IPS DF 19.7 (cell line): ENCODE measurements at places on chromosomes 11 and 22.

GRCh38 chr22:40042312-40042711 lies 47.6 kb downstream of the FAM83F start:
- DNase-seq: no peak

- no peak for DNase-seq
These were observed 91.2 kb downstream of the DSCAML1 start for GRCh38 chr11:117705866-117706265.

GRCh38 chr11:130313383-130314183 lies 1.1 kb downstream of the ZBTB44 start:
- no peak for DNase-seq

GRCh38 chr11:32141745-32142546 lies 51.1 kb downstream of the RCN1 start:
- DNase-seq: no peak

GRCh38 chr22:40721266-40721665 lies 42.0 kb downstream of the MCHR1 start:
- DNase-seq: no peak

DNA sequence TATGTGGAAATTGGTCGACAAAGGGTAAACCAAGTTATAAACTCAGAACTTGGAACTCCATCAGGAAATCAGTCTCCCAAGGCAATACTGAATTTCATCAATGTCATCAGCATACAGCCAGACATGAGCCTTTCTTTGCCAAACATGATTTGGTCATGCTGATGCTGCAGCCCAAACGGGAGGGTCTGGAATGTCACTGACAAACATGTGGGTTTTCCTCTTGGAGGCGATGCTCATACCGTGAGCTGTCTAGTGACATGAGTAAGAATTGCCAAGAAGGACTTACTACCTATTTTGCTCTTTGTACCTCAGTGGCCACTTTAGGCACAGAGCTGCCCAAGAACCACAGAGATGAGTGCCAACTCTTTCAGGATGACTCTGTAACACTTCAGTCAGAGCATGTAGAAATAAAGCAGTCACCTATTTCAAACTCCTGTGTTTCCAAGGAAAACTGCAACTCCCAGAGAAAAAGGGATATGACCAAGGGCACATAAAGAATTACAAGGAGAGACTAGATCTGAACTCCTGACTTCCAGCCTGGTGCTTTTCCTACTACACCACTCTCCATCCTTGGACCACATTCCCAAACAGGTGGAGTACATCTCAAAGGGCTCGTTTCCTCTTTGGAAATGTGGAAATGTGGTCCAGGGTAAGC lies 24.3 kb upstream of the MRGPRX2 start:
- DNase-seq: no peak
